ENCODE measurements at places on chromosomes 5 and 9.

GRCh38 chr5:118174671-118175070 is 813.7 kb downstream of the DTWD2 start:
- no peak for DNase-seq

GRCh38 chr5:1494780-1495524 is 28.8 kb downstream of the LPCAT1 start:
- no peak for DNase-seq

DNA sequence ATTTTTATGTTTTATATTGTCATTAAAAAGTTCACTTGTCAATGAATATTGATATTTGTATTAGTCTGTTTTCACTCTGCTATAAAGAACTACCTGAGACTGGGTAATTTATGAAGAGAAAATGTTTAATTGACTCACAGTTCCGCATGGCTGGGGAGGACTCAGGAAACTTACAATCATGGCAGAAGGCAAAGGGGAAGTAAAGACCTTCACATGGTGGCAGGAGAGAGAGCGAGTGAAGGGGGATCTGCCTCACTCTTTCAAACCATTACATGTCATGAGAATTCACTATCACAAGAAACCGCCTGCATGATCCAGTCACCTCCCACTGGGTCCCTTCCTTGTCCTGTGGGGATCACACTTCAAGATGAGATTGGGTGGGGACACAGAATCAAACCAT is 27.4 kb downstream of the SRD5A1 start:
- DNase-seq, result no peak

- DNase-seq, result no peak
These were observed 51.9 kb upstream of the SNAPC3 start for GRCh38 chr9:15370466-15371447.

- no peak for DNase-seq
These were observed 32.3 kb upstream of the INSYN2B start for GRCh38 chr5:170012622-170013021.

DNA sequence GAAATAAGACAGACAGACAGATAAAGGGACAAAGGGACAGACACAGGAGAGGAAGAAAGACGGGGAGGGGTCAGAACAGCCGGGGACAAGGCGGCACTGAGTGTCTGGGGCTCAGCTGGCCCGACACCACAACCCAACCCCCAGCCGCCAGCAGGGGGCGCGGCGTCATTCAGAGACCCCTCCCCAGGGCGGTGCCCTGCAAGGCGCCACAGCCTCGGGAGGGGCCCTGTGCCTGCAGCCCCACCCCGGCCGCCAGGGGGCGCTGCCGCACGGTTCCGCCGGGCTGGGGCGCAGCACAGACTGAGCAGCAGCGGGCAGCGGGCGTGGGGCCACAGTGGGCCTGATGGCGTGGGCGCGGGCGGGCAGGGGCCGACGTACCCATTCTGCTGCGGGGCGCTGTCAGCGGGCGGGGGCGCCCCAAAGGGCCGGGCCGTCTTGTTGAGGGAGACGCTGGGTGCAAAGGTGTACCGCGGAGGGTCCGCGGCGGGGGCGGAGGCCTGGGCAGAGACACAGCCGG is 5.9 kb downstream of the PDLIM7 start:
- peak; percentile 45 for DNase-seq

DNA sequence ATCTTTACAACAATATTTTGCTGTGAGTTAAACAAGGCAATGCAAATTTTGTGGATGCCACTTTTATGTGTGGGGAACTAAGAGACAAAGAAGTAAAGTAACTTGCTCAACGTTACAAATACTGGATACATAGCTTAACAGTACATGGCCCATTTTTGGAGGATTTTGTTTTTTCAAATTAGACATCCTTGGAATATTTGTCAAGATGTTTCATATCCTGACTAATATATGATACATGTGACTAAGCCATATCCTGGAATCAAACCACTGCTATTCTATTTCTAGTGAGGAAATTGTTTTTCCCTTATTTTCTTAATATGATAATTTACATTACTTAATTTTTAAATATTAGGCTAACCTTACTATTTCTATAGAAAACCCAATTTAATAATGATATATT is 529.8 kb downstream of the DMRTA1 start:
- no peak for DNase-seq

- DNase-seq, result no peak
These were observed 135.1 kb downstream of the NSG2 start for GRCh38 chr5:174180639-174181038.

DNA sequence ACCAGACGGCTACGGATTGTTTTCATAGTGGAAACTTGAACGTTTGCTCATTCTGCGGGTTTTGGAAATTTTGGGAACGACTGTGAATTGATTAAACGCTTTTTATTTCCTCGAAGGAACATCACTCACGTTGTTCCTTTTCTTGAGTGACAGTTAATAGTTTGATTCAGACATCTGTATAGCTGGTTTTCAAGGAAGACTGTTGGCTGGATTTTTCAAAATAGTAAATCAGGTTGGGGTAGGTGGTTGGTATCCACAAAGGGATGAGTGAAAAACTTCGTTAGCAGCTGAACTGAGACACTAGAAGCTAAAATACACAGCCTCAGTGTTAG is 1.1 kb downstream of the TGFBR1 start:
- DNase-seq, result no peak

DNA sequence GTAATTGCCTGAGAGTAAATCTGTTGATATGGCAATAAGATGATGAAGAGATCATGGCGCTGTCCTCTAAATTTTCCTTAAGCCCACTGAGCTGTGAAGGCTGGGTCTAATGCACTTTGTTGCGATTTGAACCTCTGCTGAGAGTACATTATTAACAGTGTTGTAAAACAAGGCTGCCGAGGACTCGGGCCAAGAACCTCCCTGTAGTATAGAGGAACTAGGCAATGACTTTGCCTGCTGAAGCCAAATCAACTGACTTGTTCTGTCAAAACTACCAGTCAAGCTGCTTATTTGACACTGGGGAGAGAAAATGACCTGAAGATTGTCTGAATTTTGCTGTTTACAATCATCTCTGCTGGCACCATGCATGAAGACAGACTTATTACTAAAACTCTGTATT is 1154.7 kb downstream of the DTWD2 start:
- DNase-seq, result no peak

- DNase-seq, result no peak
These were observed 162.9 kb downstream of the NTRK2 start for GRCh38 chr9:84832453-84832852.

DNA sequence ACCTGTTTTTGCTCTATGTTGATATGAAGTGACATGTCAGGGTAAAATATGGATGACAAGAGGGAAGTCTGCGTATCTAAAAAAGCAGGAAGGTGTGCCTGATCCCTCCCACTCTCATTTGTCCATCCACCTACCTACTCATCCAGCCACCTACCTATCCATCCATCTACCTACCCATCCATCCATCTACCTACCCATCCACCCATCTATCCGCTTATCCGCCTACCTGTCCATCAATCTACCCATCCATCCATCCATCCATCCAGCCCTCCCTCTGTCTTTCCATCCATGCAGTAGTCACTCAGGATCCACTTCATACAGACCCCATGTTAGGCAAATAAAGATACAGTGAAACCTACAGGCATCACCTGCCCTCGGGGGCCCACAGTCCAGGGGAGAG is 32.4 kb downstream of the LMX1B start:
- DNase-seq, result no peak

DNA sequence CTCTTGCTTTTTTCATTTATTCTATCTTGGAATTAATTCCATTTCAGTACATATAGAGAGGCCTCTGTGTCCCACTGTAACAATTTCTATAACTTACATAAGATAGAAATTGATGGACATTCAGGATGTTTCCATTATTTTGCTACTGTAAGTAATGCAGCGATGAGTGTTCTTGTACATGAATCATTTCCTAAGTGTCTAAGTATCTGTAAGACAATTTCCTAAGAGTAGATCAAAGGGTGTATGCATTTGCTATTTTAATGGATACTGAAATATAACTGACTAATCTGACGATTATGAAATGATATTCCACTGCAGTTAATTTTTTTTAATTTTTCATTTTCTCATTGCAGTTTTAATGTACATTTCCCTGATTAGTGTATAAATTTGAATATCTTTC is 23.0 kb upstream of the RBM22 start:
- no peak for DNase-seq

DNA sequence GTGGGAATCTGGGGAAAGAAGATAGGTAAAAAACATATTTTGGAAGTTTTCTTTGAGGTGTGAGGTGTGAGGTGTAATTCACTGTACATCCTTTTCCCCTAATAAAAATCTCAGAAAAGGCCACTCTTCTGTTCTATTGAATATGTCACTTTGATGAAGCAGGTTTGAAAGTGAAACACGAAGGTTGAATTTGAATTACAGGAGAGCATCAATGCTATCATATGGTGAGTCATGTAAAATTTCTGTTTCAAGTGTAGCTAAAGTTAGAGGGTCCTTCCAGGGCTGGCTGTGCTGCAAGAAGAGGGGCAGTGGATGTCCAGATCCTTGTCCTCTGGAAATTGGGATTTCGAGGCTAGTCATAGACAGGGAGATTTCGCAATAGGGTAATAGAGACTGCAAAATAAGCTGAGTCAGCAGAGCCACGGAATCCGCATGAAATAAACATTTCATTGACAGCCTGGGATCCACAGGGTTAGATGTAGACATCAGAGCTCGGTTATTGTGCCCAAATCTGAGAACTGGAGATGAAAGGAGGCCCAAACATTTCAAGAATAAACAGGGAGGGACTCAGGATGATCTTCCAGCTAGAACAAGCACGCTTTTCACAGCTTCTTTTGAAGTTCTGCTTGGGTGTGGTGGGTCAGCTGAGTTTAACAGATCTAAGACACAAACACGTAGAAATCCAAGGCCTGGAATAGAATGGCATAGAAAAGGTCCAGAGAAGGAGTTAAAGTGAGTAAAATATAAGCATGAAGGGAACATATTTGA is 194.4 kb upstream of the CDKN2B start:
- DNase-seq, result no peak

- no peak for DNase-seq
These were observed 8.4 kb upstream of the SLC2A6 start for GRCh38 chr9:133487331-133487725.

- DNase-seq, result no peak
These were observed 14.8 kb upstream of the C5orf46 start for GRCh38 chr5:147921136-147921535.

DNA sequence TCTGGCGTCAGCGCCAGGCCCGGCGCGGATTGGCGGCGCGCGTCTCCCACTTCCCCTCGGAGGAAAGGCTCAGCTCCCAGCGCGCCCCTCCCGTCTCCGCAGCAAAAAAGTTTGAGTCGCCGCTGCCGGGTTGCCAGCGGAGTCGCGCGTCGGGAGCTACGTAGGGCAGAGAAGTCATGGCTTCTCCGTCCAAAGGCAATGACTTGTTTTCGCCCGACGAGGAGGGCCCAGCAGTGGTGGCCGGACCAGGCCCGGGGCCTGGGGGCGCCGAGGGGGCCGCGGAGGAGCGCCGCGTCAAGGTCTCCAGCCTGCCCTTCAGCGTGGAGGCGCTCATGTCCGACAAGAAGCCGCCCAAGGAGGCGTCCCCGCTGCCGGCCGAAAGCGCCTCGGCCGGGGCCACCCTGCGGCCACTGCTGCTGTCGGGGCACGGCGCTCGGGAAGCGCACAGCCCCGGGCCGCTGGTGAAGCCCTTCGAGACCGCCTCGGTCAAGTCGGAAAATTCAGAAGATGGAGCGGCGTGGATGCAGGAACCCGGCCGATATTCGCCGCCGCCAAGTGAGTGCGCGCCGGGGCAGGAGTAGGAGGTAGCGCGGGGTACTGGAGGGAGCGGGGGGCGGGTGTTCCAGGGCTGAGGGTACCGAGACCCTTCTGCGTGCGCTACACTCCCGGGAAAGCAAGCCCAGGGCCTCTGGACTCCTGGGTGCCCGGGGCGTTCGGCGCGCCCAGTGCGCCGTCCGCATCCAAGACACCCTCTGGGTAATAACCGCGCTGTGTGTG is at the start of gene MSX2:
TSS of gene MSX2 (plus strand) at position 99 of the 777 bp plus-strand sequence. CDS start at position 177, 78 bp downstream.
- DNase-seq, result no peak

DNA sequence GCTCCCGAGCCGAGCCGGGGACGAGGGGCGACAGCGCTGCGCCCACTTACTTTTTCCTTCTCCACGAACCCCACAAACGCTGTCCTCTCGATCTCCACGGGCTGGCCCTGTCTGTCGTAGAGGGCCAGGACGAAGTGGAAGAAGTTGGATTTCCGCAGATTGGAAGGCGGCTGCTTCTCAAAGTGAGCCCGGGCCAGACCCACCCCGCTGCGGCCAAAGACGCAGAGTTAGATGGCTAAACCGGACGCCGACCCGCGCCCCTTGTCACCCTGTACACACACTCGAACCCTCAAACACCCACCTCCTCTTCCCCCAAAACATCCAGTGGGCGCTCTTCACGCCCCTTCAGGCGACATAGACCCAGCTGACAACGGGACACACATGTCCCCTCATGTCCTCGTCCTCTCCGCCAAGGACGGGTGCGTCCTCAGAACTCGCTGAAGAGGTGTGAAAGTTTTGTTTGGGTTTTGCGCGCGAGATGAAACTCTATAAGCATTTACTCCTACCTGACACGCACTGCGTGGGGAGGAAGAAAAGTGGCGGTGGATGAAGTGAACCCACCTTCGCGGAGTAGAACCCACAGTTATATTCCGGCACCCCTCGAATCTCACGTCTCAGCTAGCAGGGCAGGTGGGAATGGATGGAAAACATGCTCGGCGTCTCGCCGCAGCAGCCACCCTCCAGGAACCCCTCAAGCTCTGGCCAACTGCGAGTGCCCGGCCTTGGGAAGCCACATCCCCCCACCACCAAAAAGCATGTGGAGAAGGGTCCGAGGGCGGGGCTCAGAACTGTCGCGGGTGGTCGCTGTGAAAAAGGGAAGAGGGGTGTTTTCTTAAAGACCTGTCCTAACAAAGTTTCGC is 2.6 kb downstream of the EBF1 start:
- DNase-seq, result peak; percentile 19

GRCh38 chr5:141338538-141339306 is at the start of gene PCDHGA2:
Gene PCDHGA2 (plus strand): TSS chr5:141338760.
- DNase-seq, result peak; percentile 62

- DNase-seq, result no peak
These were observed 14.5 kb downstream of the GRAMD2B start for GRCh38 chr5:126437721-126438120.

GRCh38 chr5:124262470-124262869 is 484.0 kb downstream of the ZNF608 start:
- no peak for DNase-seq

DNA sequence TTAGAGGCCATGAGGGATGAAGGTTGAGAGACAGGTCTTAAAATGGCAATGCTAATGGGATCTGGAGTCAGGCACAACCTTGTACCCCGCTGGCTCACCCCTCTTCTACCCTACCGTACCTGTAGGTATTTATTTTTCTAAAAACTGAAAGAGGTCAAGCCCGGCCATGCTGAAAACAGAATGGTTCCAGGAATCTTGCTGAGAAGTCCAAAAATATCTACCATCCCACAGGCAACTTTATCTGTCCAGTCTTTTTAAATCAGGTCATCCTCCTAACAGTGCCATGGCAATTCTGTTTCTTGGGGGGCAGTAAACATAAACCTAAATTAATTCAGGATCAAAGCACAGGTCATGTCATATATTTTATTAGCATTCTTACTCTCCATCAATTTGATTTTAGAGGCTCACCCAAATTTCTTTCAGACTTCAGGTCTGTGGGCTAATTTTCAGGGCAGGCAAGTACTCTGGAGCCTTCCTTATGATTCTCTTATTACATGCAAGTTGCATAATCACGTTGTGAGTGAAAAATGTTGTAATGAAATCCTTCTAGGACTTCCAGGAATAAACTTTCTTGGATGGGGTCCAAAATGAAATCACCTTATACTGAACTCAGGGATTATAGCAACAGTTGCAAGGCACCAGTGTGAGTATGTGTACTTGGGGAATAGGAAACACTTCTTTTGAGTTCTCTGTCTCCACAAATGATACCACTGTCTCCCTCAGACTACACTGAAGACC is 102.7 kb upstream of the NREP start:
- no peak for DNase-seq

- no peak for DNase-seq
These were observed 133.0 kb downstream of the GNA14 start for GRCh38 chr9:77514886-77515711.

All from DMS53 (cell line).